Gastroesophageal sphincter (tissue), 4 donors: ENCODE measurements at places on chromosomes 16 and 17. TPM values are rescaled to one million over a fixed set of nuclear protein-coding genes. Genes with fewer than 3 reads are reported as not detected.

ARL6IP1 gene
- total RNA-seq = 122 TPM

PRR35 gene
- total RNA-seq = not detected

CES1 gene
- 7.9 TPM for total RNA-seq

SLC12A4 gene
- 71.6 TPM for total RNA-seq

HIC1 gene
- 32.8 TPM for total RNA-seq

UTS2R gene
- total RNA-seq = not detected

BHLHA9 gene
- total RNA-seq = not detected

- no peak for ATAC-seq
Measured at GRCh38 chr17:14196377-14196997, 40.2 kb downstream of the CDRT15 start.

DNA sequence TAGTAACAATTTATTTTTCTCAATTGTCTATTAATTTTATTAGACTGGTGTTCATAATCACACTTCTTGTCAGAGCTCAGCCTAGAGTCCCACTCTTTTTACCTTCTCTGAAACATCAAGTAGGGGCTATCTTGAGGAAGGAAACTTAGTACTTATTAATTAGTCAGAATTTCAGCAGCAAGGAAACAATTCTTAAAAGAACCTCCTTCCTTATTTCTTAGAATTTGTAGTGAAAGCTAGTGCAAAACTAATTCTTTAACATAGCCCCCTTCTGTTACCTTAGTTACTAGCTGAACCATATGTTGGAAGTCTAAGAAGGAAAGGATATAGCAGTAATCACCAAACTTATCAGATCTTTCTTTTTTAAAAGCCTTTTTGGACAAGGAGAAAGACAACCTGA is 35.2 kb downstream of the MAP2K4 start:
- no peak for ATAC-seq

- ATAC-seq = no peak
Measured at GRCh38 chr16:2520784-2521531, 787 bp downstream of the AMDHD2 start.

DNA sequence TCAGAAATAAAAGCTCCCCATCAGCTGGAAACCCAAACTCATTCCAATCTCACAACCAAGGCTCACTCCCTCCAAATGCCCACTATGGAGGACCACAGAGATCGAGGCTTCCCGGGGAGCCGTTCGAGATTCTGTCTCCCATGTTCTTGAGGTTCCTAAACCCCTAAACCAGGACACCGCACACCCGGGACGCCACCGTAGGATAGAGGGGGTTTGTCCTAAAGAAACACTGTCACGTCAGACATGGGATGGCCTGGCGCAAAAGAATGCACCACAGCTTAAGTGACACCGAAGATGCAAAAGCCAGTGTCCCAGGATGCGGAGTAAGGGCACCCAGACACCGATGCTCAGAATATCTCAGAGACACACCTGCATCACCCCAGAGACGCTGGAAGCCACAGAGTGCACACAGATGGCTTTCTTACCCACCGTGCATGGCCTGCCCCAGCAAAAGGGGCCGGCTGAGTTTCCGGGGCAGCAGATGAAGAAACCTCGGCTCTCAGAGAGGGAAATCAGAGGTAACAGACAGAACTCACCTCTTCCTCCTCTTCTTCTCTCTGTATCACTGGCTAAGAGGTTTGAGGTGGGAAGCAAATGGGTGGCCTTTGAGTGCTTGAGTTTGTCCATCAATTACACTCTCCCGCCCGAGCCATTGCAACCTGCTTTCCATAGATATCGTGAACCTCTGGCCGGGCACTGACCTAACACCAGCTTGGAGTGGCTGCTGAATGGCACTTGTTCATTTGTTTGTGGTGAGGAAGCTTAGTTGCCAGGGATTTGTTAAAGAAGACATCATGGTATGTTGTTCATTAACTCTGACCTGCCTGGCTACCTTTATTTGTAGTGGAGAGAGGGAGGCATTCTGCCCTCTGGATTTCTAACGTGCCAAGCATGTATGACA is 65.1 kb upstream of the TNRC6C start:
- ATAC-seq = no peak

GRCh38 chr16:25038239-25038954 is 23.2 kb upstream of the ARHGAP17 start:
- no peak for ATAC-seq

DNA sequence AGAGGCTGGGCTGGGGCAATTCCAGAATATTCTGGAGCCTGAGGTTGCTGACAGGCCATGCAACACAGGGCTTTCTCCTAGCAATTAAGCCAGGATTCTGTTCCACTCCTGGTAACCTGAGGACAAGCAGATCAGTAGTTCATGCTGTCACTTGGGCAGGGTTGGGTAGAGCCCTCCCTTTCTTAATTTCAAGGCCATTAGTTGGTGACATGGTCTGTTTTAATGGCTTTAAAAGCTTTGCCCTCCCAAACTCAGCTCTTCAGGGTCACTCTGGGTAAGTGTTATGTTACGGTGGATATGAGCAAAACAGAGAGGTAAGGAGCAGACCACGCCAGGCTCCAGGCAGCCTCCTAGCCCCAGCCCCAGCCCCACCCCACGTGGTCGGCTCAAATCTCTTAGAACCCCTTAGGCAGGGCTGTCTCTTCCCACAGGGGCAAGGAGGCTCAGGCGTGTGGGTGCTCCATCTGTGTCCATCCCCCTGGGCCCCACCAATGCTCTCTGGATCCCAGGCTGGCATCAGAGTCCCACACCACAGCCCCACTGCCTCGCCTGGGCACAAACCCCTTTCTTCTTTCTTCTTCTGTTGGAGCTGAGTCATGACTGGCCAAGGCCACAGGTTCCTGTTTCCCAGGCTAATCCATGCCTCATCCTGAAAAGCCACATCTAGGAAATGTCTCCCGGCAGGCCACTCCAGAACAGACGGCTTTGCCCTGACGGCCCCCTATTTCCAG is 27.5 kb downstream of the CEP295NL start:
- no peak for ATAC-seq

GRCh38 chr17:66994361-66994760 is 29.9 kb downstream of the CACNG4 start:
- ATAC-seq = no peak

DNA sequence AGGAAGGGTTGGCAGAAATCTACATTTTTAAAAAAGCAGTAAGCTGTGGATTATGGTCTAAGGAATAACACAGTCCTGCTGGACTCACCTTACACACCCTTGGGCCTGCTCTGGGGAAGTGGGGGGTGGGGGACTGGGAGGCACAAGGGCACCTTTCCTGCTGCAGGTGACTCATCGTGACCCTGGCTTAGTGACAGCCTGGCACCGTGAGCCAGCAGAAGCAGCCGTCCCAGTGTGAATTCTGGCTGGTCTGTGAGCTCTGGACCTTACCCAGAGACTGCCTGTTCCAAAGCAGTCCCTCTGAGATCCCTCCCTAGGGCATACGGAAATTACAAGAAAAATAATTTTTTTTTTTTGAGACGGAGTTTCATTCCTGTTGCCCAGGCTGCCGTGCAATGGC is 4.2 kb upstream of the CRK start:
- peak; percentile 40 for ATAC-seq

DNA sequence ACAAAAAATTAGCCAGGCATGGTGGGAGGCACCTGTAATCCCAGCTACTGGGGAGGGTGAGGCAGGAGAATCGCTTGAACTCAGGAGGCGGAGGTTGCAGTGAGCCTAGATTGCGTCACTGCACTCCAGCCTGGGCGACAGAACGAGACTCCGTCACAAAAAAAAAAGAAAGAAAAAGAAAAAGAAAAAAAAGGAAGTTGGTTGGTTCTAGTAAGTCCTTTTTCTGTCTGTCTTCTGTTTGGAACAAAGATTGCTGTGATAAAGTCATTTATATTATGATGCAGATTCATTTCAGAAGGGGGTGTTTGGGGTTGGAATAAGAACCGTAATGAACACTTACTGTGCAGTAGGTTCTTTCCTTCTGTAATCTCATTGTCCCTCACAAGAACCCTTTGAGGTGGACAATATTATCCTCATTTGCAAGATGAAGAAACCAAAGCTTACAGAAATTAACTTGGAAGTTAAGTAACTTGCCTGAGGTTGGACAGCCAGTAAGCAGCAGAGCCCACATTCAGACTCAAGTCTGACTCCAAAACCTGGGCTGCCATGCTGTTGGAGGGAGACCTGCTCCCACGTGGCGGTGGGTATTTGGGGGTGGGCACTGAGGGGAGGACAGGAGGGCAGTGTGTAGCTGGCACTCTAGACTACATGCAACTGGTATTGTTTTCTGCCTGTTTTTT is 10.3 kb downstream of the MINK1 start:
- ATAC-seq = no peak

DNA sequence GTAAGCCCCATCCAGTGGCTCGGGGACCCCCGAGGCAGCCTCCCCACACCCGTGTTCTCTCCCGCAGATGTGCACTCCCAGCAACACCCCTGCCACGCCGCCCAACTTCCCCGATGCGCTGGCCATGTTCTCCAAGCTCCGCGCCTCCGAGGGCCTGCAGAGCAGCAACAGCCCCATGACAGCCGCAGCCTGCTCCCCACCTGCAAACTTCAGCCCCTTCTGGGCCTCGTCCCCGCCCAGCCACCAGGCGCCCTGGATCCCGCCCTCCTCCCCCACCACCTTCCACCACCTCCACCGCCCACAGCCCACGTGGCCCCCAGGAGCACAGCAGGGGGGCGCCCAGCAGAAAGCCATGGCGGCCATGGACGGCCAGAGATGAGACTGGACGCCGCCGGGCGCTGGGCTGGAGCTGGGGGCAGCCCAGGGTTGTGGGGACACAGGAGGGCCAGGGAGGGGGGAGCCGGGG is 5.0 kb downstream of the UBALD2 start:
- no peak for ATAC-seq

GRCh38 chr16:75323198-75323597 is 71.8 kb upstream of the BCAR1 start:
- ATAC-seq = no peak

DNA sequence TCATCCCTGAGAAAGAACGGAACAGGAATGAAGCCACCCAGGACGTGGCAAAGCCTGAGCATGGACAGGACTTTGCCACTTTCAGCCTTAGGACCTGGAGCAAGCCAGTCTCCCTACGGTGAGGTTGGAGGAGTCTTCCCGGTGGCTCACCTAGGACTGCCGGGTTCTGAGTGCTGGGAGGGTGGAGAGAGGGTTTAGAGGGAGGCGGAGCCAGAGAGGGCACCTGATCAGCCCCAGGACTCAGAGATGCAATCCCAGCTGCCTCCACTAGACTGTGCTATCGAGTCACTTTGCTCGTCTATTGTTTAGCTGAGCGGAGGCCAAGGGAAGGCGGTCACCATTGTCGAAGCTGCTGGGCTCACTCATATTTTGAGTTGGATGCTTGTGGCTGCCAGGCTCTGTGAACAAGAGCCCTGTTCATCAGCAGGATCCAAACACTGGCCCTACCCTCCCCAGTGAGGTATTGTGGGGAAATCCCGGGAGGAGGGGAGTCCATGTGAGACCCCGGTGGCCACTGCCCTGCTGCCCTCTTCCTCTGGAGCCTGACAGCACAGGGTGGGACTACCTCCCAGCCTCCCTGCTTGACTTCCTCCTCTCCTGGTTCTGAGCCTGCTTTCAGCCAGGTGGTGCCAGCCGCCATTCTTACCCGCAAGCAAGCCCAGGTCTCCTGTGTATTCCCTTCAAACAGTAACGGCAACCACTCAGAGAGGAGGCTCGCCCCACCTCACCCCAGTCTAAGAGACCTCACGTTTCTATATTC is 7.0 kb downstream of the KRT14 start:
- peak; percentile 78 for ATAC-seq

DNA sequence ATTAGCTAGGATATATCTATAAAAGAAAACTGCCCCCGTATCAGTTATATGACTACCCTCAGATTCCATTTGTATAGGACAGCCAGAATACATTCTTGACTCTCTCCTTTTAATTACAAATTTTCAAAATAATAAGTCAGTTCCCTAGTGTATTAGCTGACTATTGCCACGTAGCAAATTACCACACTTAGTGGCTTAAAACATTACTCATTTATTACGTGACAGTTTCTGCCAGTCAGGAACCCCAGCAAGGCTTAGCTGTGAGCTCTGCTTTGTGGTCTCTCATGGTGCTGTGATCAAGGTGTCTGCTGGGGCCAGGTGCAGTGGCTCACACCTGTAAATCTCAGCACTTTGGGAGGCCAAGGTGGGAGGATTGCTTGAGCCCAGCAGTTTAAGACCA is 13.9 kb upstream of the SCNN1B start:
- no peak for ATAC-seq

DNA sequence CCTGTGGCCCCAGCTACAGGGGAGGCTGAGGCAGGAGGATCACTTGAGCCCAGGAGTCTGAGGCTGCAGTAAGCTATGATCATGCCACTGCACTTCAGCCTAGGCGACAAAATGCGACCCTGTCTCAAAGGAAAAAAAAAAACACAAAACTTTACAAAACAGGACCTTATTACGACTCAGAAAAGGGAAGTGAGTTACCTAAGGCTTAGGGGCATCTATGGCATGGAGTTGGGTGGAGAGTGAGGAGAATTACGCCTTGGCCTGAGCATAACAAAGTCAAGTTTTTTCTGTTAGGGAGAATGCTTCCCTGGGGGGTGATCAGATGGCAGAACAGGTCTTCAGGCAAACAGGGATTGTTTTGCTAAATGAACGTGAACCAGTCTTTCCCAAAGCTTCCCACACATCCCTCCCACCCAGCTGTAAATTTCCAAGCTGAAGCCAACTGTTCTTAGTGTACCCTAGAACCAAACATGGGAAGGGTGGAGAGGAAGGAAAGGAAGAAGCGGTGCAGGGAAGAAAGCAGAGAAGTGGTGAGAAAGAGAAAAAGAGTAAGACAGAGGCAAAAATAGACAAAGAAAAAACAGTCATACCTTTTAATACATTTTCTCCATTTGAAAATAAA is 24.6 kb upstream of the TNRC6C start:
- no peak for ATAC-seq

GRCh38 chr16:72428681-72429376 is 256.9 kb upstream of the PMFBP1 start:
- no peak for ATAC-seq

DNA sequence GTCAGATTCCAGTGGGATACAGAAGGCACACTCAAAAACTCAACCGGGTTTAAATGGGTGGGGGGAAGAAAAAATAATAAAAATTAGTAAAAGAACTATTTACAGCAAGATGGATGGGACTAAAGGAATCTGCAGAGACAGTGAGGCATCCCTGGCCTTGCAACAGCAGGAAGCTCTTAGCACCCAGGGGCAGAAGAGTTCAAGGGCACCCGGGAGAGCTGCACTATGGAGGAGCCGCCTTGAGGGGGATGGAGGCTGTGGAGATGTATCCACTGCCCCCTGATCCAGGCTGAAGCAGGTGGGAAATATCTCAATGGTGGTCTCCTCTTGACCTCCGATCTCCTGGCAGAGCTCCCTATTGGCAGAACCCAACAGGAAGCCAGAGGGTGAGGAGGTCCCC is 69.4 kb upstream of the NFAT5 start:
- ATAC-seq = no peak

GRCh38 chr16:80460988-80461387 is 79.8 kb upstream of the DYNLRB2 start:
- no peak for ATAC-seq
